ENCODE measurements at places on chromosomes 7 and 10. TPM values are rescaled to one million over a fixed set of nuclear protein-coding genes. Genes with fewer than 3 reads are reported as not detected.
A peak's percentile ranks its signal among the peaks of the same experiment; 100 is the strongest.

DNA sequence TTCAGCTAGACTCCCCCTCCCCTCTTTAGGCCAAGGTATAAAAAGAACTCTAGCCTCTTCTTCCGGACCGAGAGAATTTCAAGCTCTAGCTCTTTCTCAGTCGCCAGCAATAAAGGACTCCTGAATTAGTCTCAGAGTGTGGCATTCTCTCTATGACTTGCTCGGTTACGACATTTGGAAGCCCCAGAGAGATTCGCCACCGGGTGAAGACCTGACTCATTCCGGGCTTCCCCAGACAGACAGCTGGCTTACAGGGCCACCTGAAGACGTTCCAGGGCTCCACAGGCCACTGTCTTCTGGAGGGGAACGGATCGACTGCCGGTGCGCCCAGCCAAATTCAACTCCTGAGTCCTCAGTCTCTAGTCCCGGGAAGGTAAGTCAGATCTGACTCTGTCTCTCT lies at the start of gene AKR1B15:
Gene AKR1B15 (plus strand): TSS at position 234 of the 400 bp plus-strand sequence. CDS start 15,510 bp downstream, outside the sequence.
- DNase-seq: no peak

GRCh38 chr7:110867771-110868170 lies 223.2 kb upstream of the LRRN3 start:
- DNase-seq: no peak

DNA sequence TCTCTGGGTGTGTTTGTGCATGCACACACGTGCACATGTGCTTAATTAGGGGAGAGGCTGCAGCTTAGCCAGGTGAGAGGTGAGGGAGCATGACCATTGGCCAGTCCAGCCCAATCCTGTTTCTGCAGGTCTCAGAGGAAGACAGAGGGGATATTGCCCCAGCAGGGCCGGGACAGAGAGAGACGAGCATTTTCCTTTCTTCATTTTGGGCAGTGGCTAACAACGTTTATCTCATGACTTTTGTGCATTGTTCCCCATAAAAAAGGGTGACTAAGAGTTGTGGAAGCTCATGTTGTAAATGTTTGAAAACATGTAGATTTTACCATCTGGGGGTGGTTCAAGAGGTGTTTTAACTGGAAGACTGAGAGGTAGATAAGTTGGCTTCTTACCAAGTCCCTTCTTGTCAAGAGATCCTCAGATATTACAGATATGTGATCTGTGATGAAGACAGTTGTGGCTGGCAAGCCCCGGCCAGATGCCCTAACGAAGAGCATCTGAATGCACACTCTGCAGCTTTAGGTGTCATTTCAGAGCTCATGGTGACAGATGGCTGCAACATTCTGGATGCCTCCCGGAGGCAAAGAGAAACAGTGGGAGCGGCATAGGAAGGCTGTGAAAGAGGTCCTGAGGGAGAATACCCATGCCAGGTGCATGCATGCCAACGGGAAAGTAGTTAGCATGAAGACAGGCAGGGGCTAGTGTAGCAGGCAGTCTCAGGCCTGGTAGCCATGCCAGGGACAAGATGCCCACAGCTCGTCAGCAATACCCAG lies 16.7 kb upstream of the DMBT1 start:
- DNase-seq: peak; percentile 62

GRCh38 chr7:88597941-88598425 lies 161.5 kb upstream of the ZNF804B start:
- no peak for DNase-seq

GRCh38 chr10:8628351-8628750 lies 573.9 kb downstream of the GATA3 start:
- DNase-seq: no peak

- DNase-seq: no peak
Measured at GRCh38 chr10:122404576-122404975, 30.1 kb downstream of the PLEKHA1 start.

DNA sequence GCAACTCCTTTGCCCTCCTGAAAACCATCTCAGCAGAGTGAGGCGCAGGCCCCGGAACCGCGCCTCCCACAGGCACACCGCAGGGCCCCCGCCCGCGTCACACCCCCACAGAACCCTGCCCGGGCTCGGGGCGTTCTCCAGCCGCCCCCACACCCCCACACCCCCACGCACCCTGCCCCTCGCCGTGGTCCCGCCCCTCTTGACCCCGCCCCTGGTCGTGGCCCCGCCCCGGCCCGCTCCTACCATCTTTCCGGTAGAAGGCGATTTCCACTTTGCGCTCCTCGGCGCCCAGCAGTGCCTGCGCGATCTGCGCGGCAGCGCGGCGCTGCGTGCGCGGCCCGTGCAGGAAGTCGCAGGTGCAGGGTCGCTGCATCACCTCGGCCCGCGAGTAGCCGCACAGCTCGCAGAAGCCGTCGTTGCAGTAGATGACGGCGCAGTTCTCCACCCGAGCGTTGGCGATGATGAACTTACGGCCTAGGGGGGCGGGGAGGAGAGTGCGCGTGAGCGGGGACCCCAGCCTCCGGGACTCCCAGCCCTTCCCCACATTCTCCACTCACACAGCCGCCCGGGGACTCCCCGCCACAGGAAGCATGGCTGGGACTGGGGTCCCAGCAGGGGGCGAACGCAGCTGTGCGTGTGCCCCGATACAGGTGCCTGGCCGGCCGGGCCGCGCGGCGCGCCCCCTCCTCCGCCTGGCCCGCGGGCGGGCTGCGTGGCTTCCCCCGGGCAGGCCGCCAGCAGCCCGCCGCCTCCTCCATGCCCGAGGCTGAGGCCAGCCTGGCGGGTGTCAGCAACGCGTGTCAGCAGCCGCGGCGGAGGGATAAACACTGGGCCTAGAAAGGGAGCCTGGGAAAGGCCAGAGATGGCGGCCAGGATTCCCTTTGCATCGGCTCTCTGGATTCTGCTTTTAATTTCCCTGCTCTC lies 3.4 kb downstream of the KCNH2 start:
- peak; percentile 83 for DNase-seq

The TMEM176B gene
- 30.4 TPM for total RNA-seq

The SPDYE5 gene
- total RNA-seq: not detected

The RASSF4 gene
- total RNA-seq: 27.6 TPM

The FAM131B gene
- total RNA-seq: 7.1 TPM

The PNLIPRP3 gene
- not detected for total RNA-seq

The OPN1SW gene
- total RNA-seq: not detected
